ENCODE measurements at places on chromosomes 4 and X.
A peak's percentile ranks its signal among the peaks of the same experiment; 100 is the strongest.

DNA sequence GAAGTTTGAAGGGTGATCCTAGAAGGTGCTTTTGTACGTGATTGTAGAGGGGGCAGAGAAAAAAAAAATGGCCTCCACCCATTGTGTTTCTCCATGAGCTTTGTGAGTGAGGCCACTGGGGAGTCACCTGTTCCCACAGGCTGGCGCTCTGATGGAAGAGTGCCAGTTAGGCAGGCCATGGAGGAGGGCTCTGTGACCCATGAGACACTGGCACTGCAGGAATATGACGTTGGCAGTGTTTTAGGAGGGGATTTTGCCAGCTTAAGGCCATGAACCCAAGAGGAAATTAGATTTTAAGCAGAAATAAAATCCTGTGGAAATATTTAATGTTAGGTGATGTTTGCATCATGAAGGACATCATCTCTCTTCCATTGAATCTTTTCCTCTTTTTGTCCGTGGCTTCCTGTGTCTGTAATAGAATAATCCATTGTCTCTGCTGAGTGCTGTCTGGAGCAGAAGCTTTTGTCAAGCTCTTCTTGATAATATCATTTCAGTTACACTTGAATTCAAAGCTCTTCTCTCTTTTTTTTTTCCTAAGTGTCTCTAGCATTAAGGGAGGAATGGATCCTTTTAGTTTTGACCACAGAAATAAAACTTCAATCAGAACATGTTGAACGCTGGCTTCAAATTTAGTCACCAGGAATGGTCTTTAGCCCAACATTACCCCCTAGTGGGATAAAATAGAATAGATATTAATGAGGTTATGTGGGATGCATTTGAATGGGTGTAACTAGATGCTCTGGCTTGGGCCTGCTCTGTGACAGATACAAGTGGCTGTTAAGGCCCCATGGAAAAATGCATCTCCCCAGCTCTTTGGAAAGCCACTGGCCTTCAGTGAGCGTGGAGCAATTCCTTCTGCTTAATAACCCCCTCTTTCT lies 41.0 kb upstream of the UCP1 start:
- DNase-seq = peak; percentile 28

DNA sequence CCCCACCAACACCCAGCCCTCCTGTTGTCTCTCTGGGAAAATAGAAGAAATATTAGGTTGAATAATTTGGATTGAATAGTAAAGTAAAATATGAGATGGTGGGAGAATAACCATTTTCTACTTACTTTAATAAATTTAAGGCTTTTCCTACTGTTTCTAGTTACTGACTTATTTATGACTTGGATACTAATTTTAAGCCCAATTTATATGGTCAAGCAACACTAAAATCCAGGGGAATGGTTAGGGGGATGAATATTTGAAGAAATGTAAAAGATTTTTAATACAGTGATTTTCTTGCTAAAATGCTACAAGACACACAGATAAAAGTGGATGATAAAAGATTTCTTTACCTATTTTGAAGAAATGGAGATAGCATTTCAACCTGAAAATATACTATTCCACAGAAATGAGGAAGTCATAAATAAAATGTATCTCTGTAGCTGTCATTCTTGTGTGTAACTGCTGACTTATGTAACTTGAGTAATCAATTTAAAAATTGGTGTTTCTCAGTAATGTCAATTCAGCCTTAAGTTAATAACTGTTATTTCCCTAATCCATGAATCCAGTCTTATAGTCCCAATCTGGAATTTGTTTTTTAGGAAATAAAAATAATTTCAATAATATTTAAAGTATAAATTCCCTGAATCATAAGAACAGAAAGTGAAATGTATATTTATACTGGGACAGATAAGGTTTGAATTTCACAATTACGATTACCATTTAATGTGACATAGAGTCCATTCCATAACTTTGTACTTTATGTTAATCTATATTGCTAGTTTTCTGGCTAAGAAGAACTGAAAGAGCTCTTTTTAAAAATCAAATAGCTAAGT lies 24.3 kb upstream of the IL2 start:
- DNase-seq = no peak

DNA sequence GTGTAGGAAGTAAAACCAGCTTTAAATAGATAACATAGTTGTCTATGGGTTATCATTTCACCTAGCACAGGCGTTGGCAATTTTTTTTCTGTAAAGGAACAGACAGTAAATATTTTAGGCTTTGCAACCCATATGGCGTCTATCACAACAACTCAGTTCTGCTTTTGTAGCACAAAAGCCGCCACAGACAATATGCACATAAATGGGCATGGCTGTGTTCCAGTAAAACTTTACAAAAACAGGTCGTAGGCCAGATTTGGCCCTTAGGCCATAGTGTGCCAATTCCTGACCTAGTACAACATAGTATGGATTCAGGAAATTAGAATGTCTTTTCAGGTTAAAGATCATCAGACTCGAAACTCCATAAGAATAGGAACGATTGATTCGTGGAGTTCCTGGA lies 265.3 kb upstream of the GK2 start:
- DNase-seq = no peak

- no peak for DNase-seq
Measured at GRCh38 chr4:176721459-176721858, 71.3 kb downstream of the VEGFC start.

DNA sequence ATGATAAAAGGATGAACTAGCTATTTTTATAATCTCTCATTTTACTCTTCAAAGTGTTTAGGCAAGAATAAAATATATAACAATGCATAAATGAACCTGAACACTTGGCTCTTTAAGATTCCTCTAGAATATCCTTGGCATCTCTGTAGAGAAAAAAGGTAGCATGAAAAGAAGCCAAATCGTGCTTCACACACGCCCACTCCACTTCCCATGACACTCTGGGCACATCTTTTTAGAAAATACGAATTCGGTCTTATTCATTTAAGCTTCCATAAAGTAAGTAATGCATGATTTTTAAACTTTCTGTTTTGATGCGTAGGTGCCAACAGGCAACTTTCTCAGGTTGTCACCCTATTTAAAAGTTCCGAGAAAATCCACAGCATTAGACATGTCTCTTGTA lies 73.6 kb upstream of the SORBS2 start:
- DNase-seq = no peak

GRCh38 chrX:140317462-140317861 lies 187.4 kb downstream of the SOX3 start:
- DNase-seq = no peak

GRCh38 chrX:57353472-57354132 lies 67.1 kb downstream of the FAAH2 start:
- DNase-seq = no peak

DNA sequence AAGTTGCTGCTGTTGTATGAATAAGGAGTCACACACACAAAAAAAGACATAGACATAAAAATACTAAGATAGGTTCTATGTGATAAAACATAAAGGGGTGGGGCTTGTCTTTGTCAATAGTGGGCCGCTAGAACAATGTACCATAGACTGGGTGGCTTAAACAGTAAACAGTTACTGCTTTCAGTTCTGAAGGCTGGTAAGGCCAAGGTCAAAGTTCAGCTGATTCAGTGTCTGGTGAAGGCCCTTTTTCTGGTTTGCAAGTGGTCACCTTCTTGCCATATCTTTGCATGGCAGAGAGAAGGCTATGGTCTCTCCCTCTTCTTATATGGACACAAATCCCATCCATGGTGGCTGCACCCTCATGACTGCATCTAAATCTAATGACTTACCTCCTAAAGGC lies 1980.7 kb downstream of the PCDH7 start:
- no peak for DNase-seq

GRCh38 chrX:38552721-38553120 lies 8.6 kb upstream of the TSPAN7 start:
- DNase-seq = no peak

GRCh38 chr4:70365479-70365878 lies 4.9 kb downstream of the SMR3A start:
- no peak for DNase-seq

GRCh38 chr4:62053974-62054373 lies 853.8 kb downstream of the ADGRL3 start:
- no peak for DNase-seq

GRCh38 chrX:5324546-5324945 lies 904.1 kb downstream of the NLGN4X start:
- no peak for DNase-seq

DNA sequence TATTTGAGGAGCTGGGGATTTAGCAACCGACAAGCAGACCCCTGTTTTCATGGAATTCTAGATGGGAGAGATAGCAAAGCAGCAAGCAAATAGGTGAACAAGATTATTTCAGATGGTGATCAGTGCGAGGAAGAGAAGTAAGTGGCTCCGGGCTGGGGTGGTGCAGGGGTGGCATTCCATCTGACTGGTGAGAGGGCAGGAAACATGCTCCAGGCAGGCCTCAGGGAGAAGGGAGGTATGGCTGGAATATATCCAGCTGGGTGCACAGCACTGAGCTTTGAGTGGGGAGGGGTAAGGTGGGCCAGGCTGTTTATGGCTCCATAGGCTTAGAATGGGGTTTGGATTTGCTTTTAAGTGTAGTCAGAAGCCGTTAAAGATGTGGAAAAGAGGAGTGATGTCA lies 21.2 kb downstream of the PTTG2 start:
- no peak for DNase-seq

Measured in fibroblast of the conjunctiva (primary cell).